Fibroblast of skin of left biceps (primary cell): ENCODE measurements at places on chromosomes 2 and 18.

DNA sequence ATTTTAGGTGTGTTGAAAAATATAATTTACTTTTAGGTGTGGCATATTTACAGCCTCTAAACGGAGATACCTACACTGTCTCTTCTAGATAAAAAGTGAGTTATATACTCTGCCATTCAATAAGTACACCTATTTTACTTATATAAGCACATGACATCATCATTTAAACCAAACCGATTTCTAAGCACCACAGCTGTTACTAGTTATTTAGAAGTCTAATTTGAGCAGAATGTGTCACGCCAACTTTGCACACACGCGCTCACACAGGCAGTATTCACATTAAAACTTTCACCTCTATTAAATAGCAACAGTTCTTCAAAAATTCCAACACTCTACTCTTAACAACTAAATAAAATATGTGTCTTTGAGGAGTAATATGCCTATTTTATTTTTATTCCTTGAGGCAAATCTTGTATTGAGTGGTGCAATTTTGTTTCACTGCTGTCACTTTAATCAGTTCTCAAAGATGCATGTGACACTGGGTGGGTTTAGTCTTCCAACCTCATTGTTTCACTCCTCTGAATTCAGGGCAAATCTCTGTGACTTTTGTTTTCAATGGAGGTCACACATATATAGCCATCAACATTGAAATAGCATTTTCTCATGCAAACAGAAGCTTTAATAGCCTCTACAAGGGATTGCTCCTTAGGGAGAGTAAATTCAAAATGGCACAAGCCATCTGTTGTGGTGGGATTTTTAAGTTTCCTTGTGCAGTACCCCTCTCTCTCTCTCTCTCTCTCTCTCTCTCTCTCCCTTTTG is 721.0 kb downstream of the PLCL1 start:
- peak; percentile 15 for DNase-seq

- no peak for DNase-seq
Observed at GRCh38 chr2:113164215-113164929, 9.4 kb upstream of the PSD4 start.

GRCh38 chr2:101763496-101764333 is 66.2 kb downstream of the MAP4K4 start:
- no peak for DNase-seq

- DNase-seq = no peak
Observed at GRCh38 chr2:119280680-119281079, 57.0 kb downstream of the STEAP3 start.

- DNase-seq = no peak
Observed at GRCh38 chr2:177542396-177542795, 149.8 kb downstream of the AGPS start.

- DNase-seq = no peak
Observed at GRCh38 chr2:146981921-146982320, 862.9 kb upstream of the ACVR2A start.

GRCh38 chr2:74045454-74045853 is 60.7 kb downstream of the TET3 start:
- no peak for DNase-seq

- DNase-seq = peak; percentile 3
Observed at GRCh38 chr2:35410431-35411061, 945.0 kb upstream of the CRIM1 start.

- peak; percentile 31 for DNase-seq
Observed at GRCh38 chr2:238370823-238371372, 50.6 kb downstream of the TRAF3IP1 start.

GRCh38 chr2:200223205-200223784 is 83.2 kb upstream of the SPATS2L start:
- DNase-seq = no peak

GRCh38 chr18:68314403-68314802 is 400.5 kb downstream of the TMX3 start:
- peak; percentile 10 for DNase-seq

DNA sequence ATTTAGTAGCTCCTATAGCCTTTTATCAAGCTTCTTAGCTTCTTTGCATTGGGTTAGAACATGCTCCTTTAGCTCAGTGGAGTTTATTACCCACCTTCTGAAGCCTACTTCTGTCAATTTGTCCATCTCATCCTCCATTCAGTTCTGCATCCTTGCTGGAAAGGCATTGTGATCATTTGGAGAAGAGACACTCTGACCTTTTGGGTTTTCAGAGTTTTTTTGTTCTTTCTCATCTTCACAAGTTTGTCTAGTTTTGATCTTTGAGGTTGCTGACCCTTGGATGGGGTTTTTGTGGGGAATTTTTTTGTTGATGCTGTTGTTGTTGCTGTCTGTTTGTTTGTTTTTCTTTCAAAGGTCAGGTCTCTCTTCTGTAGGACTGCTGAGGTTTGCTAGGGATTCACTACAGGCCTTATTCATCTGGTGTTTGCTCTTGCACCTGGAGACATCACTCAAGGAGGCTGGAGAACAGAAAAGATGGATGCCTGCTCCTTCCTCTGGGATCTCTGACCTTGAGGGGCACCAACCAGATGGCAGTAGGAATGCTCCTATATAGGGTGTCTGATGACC is 13.9 kb upstream of the TANK start:
- no peak for DNase-seq

GRCh38 chr2:197128897-197129296 is 181.7 kb downstream of the ANKRD44 start:
- DNase-seq = no peak

- no peak for DNase-seq
Observed at GRCh38 chr18:70420146-70420898, 131.5 kb downstream of the SOCS6 start.

DNA sequence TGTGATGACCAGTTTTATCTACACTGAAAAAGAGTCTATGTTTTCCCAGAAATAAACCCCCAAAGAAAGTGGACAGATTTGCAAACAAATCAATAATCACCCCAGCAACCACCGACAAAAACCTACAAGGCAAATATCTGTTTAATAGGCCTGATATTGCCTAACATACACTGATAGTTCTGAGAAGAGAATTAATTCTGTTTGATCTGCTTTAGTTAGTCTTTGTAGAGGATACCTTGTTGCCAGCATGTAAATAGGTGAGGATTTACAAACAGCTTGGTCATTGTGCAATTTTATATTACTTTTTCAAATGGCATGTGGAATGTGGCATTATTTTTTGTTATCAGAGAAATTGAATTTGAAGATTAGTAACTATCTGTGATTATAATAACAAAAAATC is 86.5 kb downstream of the DCC start:
- no peak for DNase-seq

- no peak for DNase-seq
Observed at GRCh38 chr18:5630900-5631413, 87.2 kb upstream of the EPB41L3 start.

DNA sequence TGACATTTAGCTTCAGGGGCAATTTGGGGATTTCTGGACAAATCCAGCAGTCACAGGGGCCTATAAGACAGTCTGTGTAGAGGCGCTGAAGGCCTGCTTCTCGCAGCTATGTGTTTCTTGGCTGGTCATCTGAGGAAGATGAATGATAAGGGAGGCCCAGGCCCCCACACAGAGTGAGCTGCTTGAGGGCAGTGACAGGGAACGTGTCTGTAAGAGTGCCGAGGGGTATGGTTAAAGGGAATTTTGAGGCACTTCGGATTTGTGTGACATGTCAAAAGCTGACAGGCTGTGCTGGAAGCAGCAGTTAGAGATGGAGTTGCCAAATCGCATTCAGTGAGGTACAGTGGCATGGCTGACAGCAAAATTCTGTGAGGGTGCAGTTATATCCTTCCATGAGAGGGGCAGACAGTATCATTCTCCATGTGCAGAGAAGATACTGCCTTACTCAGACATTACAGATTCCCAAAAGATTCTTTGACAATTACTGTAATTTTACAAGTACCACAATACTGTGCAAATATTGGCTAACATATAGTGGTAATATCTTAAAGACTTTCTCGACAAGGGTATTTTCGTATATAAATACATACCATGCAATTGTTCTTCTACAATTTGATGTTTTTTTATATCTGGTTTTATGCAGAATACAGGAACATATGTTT is 74.0 kb downstream of the CERS6 start:
- DNase-seq = no peak

DNA sequence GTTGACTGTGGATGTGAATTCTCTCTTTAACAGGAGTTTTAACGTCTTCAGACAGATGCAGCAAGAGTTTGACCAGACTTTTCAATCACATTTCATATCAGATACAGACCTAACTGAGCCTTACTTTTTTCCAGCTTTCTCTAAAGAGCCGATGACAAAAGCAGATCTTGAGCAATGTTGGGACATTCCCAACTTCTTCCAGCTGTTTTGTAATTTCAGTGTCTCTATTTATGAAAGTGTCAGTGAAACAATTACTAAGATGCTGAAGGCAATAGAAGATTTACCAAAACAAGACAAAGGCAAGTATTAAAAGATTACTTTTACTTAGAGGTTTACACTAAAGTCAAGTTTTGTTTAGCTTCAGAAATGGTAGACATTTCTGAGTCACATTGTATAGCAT is 30.2 kb upstream of the TYMS start:
- no peak for DNase-seq

GRCh38 chr2:37742286-37742685 is 70.8 kb upstream of the CDC42EP3 start:
- peak; percentile 35 for DNase-seq

DNA sequence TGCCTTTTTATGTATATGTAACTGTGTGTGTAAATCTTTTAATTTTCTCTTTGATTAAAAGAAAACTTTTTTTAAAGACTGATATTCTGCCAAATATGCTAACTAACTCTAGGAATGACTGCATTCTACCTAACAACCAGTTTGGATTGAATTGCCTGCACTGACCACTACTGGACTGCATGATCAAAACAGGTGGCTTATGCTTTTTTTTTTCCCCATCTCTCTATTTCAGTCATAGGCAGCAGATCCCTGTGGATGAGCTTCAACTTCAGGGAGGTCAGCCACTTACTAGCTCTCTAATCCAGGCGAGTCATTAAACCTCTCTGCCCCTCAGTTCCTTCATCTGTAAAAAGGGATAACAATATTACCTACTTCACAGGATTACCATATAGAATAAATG is 138.6 kb upstream of the SERTAD2 start:
- no peak for DNase-seq

GRCh38 chr2:212777020-212777491 is 238.5 kb upstream of the ERBB4 start:
- DNase-seq = peak; percentile 1

GRCh38 chr2:16400127-16400623 is 265.5 kb downstream of the CYRIA start:
- no peak for DNase-seq

GRCh38 chr18:48991676-48992075 is 40.9 kb upstream of the SMAD7 start:
- no peak for DNase-seq

GRCh38 chr2:226763320-226763719 is 36.3 kb downstream of the IRS1 start:
- no peak for DNase-seq

- DNase-seq = no peak
Observed at GRCh38 chr2:180742801-180743200, 237.6 kb upstream of the UBE2E3 start.

GRCh38 chr2:159086826-159087225 is 118.4 kb downstream of the TANC1 start:
- no peak for DNase-seq

DNA sequence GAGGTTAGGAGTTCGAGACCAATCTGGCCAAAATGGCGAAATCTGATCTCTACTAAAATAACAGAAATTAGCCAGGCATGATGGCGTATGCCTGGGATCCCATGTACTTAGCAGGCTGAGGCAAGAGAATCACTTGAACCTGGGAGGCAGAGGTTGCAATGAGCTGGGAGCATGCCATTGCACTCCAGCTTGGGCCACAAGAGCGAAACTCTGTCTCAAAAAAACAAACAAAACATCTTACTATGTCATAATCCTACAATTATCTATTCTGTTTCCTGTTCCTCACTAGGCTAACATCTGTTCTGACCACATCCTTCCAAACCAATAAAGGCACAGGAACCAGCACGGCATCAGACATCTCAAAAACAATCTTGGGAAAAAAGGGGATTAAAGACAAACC is 361.8 kb upstream of the UBE2E3 start:
- DNase-seq = no peak

DNA sequence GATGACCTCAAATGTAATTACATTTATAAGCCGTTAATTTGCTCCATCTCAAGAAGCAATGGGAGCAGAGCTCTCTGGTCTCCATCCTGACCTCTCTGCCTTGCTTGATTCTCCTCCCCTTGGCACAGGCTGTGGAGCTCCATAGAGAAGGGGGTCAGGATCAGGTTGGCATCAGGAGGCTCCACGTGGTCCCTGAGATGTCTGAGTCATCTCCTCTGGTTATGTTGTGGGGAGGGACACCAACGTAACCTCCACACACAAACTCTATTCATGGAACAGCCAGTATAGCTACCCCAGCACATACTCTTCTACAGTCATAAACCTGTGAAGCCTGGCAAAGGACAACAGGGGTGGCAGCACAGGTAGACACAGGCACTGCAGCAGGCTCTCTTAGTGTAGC is 29.0 kb downstream of the TRABD2A start:
- DNase-seq = no peak

- no peak for DNase-seq
Observed at GRCh38 chr2:148764815-148765214, 110.2 kb upstream of the KIF5C start.
